NCI-H774 (cell line): ENCODE measurements at places on chromosomes 11 and 22.

GRCh38 chr22:45157907-45158306, 5.8 kb upstream of the NUP50 start:
- DNase-seq = no peak

DNA sequence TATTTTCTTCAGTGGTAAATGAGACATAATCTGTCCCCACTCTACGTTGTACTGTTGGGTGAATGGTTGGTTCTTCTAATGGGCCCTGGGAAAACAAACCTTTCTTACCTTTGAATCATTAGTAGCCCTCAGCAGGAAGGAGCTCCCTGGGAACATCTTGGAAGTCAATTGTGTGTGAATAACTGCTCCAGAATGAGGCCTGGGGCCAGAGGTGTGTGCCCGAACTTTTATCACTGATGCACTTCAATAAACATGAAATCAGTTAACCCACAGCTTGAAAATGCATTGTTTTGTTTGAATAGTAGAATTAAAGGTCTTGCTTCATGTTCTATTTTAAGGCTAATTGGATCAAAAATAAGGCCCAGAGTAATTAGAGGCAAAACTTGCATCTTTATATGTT, 67.1 kb downstream of the NAV2 start:
- no peak for DNase-seq

GRCh38 chr11:18485913-18486528, 30.4 kb downstream of the LDHAL6A start:
- DNase-seq = no peak

- DNase-seq = no peak
These were observed 131.1 kb downstream of the RASSF10 start for GRCh38 chr11:13140028-13140870.

DNA sequence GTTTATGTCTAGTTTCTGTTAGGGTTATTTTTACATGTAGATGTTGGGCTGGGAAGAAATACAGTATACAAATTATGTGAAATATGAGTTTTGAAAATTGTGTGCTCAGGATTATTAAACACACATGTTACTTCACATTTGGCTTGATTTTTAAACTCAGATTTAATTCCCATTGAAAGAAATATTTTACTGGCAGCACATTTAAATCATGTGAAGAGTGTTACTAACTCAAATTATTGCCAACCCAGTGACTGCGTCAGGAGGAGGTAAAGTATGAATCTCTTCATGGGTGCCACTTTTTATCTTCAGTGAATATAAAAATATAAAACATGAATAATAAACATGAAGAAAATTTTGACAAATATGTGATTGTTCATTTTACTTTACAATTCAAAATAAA, 457.5 kb upstream of the CCDC179 start:
- no peak for DNase-seq

DNA sequence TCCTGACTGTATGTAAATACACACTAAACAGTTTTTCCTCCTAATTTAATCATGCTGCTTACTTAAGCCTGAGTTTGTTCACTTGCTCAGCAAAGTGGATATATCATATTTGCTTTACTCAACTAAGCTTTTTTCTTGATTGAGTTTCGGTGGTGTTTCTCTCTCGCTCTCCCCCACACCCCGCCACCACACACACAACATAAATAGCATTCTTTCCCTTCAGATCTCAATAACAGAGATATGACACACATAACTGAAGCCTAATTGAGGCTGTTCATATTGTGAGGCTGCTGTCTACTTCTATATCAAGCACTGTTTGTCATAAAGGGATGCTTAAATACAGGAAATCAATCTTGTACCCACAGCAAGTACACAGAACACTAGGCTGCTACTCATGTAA, 364.9 kb downstream of the FAT3 start:
- no peak for DNase-seq

GRCh38 chr11:48270621-48271020, 7.0 kb downstream of the OR4X1 start:
- DNase-seq = no peak

- DNase-seq = no peak
These were observed 8.5 kb downstream of the FADS3 start for GRCh38 chr11:61882879-61883278.
